GM23338 (cell line): ENCODE measurements at places on chromosomes 5 and 9.

DNA sequence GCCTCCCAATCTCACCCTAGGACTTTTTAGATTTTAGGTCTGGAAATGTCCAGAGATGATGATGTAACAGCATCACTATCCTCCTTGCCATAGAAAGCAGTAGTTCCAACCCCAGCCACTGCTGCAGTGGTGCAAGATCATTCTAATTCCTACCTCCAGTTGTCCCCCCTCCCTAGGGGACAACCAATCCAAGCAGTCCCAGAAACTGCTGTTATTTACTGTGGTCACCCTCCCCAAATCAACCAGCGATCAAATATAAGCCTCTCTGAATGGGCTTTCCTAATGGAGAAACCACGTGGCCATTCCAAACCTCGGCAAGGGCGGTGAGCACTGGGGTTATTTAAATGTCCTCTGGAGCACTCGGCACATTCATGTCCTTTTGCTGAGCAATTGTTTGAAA is 159.8 kb downstream of the SLF1 start:
- peak; percentile 35 for DNase-seq

GRCh38 chr5:14250084-14250695 is 107.0 kb downstream of the TRIO start:
- DNase-seq = peak; percentile 86

GRCh38 chr9:98226516-98226915 is 28.9 kb downstream of the TBC1D2 start:
- no peak for DNase-seq

- no peak for DNase-seq
Observed at GRCh38 chr5:156391139-156391538, 64.2 kb downstream of the SGCD start.

DNA sequence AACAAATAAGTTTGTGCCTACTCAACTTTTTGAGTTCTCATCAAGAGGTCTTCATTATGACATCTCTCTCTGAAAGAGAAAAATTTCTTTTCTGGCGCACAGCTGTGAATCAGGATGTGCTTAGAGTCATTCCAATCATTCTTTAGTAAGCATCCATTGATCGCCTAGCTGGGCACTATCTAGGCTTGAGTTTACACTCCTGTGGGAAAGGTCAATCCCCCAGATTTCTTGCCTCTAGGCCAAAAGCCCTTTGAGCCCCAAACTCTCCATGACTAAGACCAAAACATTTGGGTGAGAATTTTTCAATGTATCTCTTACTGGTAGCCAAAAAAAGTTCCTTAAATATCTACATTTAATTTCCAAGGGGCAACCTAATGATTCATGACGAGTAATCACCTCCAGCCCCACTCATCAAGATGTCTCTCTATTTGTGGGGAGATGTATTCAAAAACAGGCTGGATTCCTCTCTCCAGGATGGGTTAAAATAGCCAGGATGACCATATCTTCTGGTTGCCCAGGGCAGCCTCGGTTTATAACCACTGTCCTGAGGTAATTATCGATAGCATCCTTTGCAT is 101.7 kb downstream of the GNA14 start:
- peak; percentile 37 for DNase-seq

- no peak for DNase-seq
Observed at GRCh38 chr5:52811067-52811749, 23.5 kb downstream of the ITGA1 start.

- DNase-seq = no peak
Observed at GRCh38 chr9:33151601-33152000, 15.5 kb downstream of the B4GALT1 start.

GRCh38 chr9:30140407-30140806 is 2244.0 kb upstream of the ACO1 start:
- no peak for DNase-seq

- DNase-seq = no peak
Observed at GRCh38 chr9:27379311-27380251, 82.6 kb upstream of the EQTN start.

- DNase-seq = no peak
Observed at GRCh38 chr9:125635888-125636287, 71.1 kb downstream of the MAPKAP1 start.

- no peak for DNase-seq
Observed at GRCh38 chr5:72498284-72498683, 8.9 kb downstream of the ZNF366 start.

- DNase-seq = no peak
Observed at GRCh38 chr9:127021664-127022363, 100.6 kb downstream of the ANGPTL2 start.

GRCh38 chr9:33443464-33444154 is 3.8 kb downstream of the AQP3 start:
- DNase-seq = peak; percentile 35

DNA sequence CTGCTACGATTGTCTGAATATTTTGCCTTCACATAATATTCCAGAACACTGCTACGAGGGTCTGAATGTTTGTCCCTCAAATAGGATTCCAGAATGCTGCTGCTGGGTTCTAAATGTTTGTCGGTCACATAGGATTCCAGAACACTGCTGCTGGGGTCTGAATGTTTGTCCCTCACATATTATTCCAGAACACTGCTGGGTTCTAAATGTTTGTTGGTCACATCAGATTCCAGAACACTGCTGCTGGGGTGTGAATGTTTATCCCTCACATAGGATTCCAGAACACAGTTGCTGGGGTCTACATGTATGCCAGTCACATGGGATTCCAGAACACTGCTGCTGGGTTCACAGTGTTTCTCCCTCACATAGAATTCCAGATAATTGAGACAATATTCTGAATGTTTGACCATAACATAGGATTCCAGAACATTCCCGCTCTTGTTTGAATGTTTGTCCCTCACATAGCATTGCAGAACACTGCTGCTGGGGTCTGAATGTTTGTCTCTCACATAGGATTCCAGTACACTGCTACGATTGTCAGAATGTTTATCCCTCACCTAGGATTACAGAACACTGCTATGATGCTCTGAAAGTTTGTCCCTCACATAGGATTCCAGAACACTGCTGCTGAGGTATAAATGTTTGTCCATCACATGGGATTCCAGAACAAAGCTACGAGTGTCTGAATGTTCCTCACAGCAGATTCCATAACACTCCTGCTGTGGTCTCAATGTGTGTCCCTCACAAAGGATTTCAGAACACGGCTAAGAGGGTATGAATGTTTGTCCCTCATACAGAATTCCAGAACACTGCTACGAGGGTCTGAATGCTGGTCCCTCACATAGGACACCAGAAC is 201.8 kb downstream of the FOXD4L6 start:
- no peak for DNase-seq

- no peak for DNase-seq
Observed at GRCh38 chr9:78626971-78627370, 330.0 kb downstream of the PSAT1 start.

- no peak for DNase-seq
Observed at GRCh38 chr9:121676926-121677325, 25.5 kb downstream of the DAB2IP start.
